RPMI7951 (cell line): ENCODE measurements at places on chromosomes 16 and 17.

GRCh38 chr16:72937360-72937759, 110.6 kb downstream of the ZFHX3 start:
- peak; percentile 47 for DNase-seq

DNA sequence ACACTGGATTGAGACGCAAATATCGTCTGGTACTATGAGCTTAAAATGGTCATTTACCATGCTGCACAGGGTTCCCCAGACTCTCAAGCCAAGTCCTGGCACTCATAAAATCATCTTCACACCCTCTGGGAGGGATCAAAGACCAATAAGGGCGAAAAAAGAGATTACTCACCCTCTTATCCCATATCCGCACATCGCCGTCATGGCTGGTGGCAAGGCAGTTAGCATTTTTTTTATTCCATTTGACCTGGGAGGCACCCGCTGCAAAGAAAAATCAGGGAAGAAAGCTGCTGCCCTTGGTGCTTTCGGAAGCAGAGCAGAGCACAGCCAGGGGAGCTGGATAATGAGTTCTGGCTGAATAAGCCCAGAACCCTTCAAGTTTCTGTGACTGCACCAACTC, 42.4 kb downstream of the WDR59 start:
- no peak for DNase-seq

- DNase-seq: no peak
Measured at GRCh38 chr17:58184986-58185761, 7.4 kb upstream of the EPX start.

GRCh38 chr16:53183442-53183841, 128.7 kb downstream of the CHD9 start:
- DNase-seq: no peak
